Activated T-helper 1 cell treated with Interleukin-2 at 50 U/mL for 16 hours (primary cell): ENCODE measurements at places on chromosomes 7 and 10.

- DNase-seq = no peak
These were observed 12.1 kb downstream of the HKDC1 start for GRCh38 chr10:69232252-69232651.

- no peak for DNase-seq
These were observed 42.6 kb downstream of the GSDME start for GRCh38 chr7:24714676-24715010.

DNA sequence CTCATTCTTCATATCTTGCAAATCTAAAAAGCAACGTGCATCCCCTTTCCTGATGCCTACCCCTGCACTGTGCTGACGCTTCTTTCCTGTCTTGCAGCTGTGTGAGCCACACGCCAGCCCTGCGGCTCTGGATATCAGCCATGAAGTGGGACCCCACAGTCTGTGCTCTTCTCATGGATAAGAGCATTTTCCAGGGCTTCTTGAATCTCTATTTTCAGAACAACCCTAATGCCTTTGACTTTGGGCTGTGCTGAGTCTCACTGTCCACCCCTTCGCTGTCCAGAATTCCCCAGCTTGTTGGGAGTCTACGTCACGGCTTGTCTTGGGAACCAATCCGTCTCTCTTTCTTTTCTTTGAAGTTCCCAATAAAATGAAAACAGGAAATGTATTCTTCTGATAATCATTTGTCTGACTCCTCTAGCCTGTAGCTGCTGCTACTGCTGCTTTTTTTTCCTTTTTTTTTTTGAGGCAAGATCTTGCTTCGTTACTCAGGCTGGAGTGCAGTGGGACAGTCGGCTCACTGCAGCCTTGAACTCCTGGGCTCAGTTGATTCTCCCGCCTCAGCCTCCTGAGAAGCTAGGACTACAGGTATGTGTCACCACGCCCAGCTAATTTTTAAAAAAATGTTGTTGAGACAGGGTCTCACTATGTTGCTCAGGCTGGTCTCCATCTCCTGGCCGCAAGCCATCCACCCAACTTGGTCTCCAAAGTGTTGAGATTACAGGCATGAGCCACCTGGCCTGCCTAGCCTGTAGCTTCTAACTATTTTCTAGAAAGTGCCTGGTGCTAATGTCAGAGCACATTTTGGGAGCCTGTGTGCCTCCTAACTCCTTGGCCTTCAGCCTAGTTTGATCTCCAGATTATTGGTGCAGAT is 30.3 kb downstream of the GSTO2 start:
- DNase-seq = no peak

DNA sequence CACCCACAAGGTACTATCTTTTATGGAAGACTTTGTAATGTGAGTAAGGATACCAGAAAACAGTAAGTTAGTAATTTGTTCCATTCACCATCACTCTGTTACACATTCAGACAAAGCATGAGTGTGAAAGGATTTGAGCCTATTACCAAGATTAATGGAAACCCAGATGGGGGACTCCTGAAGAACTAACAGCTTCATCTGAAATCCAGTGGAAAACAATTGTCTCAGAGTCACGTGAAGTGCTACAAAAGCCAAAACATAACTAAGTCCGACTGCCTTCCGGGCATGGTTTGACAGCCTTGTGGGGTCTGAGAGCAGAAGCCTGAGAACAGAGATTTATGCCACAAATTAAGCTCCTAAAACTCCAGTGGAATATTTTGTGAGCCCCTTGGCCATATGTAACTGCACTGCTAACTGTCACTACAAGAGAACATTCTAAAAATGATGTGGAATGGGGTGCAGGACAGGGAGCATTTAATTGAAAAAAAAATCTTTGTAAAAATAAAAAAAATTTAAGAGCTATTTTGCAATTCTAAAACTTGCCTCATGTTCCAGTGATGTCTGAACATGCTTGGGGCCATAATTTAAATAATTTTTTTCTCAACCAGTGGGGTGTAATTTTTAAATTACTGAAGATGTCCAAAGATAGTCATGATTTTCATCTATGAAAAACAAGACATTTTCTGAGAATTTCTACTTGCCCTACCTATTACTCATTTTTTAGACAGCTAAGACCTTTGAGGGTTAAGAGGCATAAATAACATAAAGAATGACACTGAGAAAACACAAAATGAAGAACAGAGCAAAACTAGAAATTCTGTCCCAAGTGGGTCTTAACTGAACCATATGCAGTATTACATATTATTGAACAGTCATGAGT is 555.0 kb downstream of the INHBA start:
- DNase-seq = no peak

GRCh38 chr7:1501487-1502270 is 2.5 kb downstream of the INTS1 start:
- no peak for DNase-seq

DNA sequence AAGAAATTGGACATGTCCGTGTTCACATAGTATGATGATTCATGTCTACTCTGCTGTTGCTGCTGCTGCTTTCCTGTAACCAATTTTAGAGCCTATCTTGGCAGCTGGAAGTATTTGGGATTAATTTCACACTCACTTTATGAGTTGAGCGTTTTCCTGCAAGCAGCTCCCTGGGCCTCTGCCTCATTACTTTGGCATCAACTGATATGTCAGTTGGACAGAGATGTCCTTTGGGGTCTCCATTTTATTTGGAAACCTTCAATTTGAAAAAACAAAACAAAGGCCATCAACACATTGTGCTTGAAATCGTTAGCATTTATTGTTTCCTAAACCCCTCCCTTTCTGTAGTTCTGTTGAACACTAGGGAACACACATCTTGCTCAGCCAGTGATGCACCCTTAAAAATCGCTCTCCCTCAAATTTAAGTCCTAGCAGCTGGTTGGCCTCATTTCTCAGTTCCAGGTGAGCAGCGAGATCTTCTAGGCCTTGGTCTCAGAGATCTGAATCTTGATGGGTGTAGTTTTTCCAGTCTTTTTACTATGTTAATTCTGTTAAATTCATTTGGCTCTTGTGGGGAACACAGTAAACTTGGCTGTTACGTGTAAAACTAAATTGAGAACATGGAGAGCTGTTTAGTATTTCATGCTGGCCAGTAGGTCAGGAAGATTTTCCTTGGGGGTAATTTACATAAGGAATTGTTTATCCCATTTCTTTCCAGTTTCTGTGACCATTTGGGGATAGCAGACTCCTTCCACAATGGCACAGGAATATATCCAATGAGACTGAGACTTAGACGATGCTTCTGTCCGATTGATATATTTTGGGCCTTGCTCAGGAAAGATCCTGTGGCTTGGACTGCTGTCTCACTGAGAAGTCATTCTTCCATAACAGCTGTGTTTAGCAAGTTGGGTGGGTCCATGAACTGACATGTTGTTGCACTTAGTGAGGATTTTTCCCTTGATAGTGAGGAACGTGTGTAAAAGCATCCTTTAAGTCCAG is 371.6 kb downstream of the BBS9 start:
- DNase-seq = no peak

- DNase-seq = no peak
These were observed 10.5 kb downstream of the CAV2 start for GRCh38 chr7:116509982-116510579.

- no peak for DNase-seq
These were observed 589.5 kb downstream of the ARL4A start for GRCh38 chr7:13276977-13277376.

DNA sequence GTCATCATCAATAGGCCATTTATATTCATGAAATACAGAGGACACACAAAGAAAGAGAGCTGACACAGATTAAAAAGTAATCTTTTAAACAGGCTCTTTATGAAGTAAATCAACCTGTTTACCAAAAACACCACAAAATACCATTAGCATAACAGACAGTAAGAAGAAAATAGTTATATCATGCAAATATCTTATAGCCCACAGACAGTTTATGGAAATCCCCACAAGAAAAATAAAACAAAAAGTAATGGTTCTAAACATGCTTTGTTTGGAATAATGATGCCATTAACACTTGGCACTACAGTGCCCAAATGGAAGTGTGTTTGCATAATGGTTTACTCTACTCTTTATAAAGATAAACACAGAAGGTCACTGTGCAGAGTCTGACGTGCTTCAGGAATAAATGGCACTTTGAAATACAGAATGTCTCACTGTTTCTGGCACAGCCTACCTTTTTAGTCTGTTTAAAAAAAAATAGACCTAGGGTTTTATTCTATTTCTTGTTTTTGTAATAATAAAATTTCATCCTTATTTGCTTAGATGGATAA is 30.1 kb downstream of the SEMA3D start:
- DNase-seq = no peak

- no peak for DNase-seq
These were observed 321.3 kb downstream of the CACNA2D1 start for GRCh38 chr7:82122275-82122674.

GRCh38 chr7:6430271-6430940 is 17.3 kb downstream of the DAGLB start:
- no peak for DNase-seq

DNA sequence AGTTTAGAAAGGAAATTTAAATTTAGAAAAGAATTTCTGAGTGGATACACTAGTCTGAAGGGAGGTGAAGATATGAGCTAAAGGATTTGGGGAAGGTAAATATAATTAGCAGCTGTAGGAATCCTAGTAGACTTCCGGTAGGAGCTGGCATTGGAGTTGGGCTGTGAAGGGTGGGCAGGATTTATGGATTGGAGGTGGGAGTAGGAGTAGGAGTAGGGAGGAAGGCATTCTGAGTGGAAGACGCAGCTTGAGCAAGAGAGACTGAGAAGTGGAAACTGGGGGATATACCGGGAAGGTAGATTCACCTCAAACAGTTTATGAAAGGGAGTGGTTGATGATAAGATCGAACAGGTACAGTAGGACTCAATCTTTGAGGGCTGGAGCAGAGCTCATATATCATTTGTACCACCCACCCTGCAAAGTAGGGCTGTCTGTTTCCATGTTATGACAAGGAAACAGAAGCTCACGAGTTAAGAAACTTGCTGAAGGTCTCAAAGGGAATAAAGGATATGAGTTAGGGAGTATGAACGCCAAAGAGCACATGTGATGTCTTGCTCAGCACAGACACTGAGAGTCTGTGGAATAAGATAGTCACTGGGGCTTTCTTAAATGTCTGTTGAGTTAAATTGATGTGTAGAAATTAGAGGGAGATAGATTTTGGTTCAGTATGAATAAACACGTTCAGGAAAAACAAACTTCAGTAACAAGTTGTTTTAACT is 81.6 kb downstream of the RPS24 start:
- no peak for DNase-seq

DNA sequence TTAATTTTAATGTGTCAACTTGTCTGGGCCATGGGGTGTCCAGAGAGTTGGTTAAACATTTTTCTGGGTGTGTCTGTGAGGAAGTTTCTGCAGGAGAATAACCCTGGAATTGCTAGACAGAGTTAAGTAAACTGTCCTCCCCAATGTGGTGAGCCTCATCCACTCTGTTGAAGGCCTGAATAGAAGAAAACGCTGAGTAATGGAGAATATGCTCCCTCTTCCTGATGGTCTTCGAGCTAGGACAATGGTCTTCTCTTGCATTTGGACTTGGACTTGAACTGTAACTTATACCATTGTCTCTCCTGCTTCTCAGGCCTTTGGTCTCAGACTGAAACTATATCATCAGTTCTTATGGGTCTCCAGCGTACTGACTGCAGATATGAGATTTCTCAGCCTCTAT is 296.0 kb upstream of the IMMP2L start:
- no peak for DNase-seq
